ENCODE measurements at places on chromosomes 1 and 21.

- DNase-seq: peak; percentile 78
Measured at GRCh38 chr1:47738560-47739182, 258.5 kb downstream of the TRABD2B start.

DNA sequence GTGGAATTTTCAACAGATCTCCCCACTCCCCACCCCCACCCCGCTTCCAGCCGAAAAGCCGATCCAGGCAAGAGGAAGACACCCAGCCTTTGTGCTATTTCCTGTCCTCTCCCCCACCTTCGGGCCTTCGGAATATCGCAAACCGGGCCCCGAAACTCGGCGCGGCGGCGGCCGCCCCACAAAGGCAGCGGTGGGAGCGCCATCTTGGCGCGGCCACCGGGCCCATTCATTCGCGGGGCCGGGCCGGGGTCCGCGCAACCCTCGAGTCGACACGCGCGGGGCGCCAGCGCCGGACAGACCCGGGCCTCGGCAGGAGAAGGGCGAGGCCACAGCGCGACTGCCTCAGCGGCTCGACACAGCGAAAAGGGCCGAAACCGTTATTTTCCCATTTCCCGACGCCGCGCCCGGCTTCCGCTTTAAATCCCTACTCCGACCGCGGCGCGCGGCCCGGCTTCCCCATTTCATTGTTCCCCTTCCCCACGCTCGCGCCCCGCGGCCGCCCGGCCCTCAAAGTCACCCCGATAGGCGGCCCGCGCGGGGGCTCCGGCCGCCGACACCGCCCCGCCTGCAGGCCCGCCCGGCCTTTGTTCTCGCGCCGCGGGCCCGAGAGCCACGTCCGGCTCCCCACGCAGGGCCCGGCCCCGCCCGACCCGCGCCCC, 911 bp downstream of the GNB1 start:
- no peak for DNase-seq

DNA sequence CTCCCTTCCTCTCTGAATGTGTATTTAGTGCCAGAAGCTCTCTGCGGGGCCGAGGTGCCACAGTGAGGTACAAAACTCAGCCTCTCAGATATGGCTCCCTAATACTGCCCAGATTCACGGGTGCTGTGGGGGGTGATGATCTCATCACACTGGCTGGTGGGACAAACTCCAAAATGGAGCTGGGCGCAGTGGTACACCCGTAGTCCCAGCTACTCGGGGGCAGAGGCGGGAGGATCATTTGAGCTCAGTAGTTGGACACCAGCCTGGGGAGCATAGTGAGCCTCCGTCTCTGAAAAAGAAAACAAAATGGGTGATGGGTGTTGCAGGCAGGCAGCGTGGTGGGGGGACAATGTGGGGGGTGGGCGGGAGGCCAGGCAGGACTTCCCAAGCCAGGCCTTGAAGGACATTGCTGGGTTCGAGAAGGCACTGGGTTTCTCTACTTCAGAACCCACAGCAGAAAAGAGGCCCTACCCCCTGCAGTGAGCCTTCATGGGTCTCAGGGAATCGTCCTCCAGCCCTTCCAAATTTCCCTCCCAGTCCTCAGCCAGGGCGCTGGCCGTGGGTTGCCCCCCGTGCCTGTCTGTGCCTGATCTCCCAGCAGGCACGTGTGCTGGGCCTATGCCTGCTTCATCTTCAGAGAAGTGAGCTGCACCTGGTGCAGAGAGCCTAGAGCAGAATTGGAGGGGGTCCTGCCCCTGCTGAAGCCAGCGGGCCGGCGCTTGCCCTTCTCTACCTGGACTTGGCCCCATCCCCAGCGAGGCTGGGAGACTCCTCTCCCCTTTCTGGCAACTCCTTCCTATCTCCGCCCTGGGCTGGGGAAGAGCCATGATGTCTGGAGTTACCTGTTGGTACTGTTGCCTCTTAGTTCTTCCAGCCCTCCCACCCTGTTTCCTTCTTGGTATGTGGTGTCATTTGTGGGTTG, 14.0 kb downstream of the H6PD start:
- DNase-seq: no peak

GRCh38 chr1:108089477-108089876, 110.7 kb downstream of the SLC25A24 start:
- DNase-seq: no peak

DNA sequence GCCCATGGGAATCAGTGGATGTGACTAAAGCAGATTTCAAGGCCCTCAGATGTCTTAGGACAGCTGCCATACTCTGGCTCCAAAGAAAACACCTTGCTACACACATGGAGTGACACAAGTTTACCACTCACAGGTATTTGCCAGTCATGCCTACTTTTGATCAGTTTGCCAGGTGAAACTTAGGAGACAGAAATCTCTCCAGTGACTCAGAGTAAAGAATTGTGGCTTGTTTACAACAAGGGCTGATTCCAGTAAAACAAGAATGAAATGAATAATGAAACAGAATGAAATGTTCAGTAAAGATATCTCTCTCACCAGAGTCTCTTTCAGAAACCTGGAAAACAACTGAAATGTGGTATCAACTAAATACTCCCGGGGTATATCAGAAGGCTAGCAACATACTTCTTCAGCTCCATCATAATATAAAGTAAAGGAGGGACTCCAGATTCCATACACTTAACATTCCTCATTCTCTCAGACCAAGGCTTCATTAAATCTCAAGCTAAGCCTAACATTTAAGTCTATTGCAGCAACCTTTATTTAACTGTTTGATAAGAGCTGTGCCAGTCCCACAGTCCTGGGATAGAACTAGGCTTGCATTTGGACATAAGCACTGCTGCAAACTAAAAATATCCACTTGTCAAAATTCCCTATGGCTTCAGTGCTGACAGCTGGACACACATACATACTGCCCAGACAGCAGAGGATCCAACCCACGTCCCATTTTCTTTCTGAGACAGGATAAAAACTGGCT, 143.3 kb downstream of the SIPA1L2 start:
- no peak for DNase-seq

DNA sequence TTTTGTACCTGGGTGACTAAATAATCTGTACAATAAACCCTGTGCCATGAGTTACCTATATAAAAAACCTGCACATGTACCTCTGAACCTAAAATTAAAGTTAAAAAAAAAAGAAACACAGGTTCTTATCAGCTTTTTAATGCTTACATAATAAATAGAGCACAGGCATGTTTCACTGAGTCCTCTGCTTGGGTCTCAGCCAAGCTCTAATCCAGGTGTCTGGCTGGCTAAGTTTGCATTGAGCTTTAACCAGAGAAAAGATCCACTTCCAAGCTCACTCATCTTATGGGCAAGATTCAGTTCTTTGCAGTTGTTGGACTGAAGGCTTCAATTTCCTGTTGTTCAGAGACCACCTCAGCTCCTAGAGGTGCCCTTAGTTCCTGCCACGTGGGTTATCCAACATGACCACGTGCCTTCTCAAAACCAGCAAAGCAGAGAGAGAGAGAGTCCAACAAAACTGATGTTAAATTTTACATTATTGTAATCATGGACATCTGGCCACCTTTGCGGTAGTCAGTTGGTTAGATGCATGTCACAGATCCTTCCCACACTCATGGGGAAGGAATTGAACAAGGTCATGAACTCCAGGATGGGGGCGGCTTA, 68.2 kb upstream of the TMPRSS2 start:
- DNase-seq: no peak

DNA sequence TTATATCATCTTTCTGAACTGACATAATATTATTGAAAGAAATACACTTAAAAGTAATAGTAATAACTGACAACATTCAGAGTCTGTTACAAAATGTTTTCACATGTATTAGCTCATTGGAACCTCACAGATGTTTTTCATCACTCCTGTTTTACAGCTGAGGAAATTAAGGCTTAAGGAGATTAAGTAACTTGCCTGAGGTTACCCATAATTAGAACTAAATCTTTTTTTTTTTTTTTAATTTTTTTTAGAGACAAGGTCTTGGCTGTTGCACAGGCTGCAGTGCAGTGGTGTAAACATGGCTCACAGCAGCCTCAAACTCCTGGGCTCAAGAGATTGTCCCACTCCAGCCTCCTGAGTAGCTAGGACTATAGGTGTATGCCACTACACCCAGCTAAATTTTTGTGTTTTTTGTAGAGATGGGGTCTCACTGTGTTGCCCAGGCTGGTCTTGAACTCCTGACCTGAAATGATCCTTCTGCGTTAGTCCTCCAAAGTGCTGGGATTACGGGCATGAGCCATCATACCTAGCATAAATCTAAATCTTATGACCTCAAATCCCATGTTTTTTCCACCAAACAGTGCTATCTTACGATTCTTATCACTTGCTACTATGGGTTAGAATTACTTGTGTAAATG, 64.7 kb upstream of the MACF1 start:
- DNase-seq: no peak

DNA sequence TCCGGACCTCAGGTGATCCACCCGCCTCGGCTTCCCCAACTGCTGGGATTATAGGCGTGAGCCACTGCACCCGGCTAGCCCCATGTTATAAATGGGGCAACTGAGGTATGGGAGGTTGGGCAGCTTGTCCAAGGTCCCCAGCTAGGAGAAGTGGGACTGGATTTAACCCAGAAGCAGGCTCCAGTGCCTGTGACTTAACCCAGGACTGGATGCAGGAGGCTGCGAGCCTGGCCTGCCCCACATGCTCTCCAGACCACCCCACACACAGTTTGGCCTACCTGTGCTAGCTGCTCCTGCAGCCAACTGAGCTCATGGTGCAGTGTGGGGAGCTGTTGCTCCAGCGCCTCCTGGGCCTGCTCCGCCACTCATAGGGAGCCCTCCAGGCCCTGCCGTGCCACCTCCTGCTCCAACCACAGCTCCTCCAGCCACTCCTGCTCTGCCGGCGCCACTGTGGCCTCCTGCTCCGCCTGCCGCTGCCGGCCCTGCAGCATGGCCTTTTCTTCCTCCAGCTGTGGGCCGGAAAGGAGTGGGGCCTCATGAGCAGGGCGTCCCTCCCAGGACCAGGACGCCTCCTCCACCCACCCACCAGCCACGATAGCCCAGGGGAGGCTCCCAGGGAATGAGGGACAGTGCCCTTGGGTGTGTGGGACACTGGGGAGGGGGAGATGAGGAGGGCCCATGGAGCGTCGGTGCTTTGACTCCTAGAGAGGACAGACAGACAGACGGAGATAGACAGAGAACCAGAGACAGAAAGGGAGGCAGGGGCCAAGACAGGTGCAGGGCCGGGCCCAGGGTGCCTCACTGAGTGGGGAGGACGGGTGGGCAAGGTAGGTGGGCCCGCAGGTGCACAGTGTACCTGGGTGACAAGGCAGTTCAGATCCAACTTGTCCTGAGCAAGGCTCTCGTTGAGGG, 12.4 kb upstream of the NBPF1 start:
- DNase-seq: no peak

DNA sequence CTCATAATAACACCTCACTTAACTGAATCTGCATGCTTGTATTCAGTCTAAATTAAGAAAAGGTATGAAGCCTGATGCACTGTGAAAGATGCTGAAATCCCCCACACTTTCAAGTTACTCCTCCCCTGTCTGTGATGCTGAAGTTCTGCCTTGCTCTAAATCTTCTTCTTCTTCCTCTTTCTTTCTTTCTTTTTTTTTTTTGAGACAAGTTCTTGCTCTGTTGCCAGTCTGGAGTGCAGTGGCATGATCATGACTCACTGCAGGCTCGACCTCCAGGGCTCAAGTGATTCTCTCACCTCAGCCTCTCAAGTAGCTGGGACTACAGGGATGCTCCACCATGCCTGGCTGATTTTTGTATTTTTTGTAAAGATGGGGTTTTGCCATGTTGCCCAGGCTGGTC, 231.0 kb upstream of the B3GALT2 start:
- DNase-seq: no peak

DNA sequence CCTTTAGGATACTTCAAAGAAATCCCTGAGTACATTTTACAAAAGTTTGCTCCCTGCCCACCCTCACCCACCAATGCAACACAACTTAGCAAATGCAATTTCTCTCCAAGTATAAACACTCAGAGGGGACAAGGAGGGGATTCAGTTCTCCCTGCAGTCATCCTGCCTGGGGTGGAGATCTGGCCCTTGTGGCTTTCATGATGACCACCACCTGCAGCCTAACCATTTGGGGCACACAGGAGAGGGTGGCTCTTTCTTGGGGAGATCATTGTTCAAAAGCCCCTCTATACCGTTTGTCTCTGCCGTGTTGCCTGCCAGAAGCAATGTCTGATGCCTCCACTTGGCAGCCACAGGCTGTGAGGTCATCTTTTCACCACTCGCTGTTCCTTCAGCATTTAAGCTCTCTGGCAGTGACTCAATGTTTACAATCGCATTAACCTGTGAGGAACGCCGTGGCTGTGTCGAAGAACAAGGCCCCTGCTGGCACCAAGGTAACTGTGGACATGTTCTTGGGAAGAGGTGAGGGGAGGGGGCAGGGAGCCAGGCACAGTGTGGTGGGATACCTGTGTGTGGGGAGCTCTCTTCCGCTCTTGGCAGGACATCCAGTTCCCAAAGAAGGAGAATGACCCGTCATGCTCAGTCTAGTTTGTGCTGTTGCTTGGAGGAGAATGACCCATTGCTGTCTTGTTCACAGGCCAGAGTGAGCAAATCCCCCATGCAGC, 103.9 kb upstream of the DUSP10 start:
- no peak for DNase-seq

DNA sequence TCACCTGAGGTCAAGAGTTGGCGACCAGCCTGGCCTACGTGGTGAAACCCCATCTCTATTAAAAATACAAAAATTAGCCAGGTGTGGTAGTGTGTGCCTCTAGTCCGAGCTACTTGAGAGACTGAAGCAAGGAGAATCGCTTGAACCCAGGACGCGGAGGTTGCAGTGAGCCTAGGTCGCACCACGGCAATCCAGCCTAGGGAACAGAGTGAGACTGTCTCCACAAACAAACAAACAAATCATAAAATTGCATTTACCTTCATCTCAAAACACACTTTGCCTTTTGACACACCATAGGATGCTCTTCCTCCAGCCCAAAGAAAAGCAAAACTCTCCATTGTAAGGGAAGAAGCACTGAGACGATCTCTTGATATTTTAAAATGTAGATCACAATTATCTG, 4.3 kb downstream of the HNRNPU start:
- no peak for DNase-seq

- no peak for DNase-seq
Measured at GRCh38 chr1:153100245-153100644, 5.9 kb upstream of the SPRR2E start.

DNA sequence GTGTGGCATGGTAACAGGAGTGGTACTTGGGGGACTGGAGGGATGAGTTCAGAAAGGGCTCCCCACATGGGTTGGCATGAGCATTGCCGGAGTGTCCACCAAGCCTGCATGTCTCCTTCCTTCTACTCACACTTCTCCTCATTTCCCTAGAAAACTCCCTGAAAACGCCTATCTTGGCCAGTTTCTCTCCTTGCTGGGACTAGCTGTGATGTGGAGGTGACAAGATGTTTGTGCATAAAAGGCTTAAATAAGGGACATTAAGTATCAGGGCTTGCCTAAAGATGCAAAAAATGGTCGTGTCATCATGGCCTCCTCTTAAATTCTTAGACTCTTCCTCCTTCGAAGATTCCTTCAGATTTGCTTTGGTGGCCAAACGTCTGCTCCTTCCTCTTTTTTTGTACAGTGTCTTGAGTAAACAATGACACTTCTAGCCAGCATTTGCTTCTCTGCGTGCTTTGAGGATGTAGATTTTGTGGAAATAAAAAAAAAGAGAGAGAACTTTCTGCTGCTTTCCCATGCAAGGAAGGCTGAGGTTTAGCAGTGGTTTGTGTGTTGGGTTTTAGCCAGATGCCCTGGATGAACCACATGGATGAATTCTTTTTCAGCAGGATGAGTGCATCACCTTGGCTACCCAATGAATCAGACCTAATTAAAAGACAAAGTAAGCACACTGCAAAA, 239.1 kb upstream of the IRF2BP2 start:
- no peak for DNase-seq

Measured in neuronal stem cell (in vitro differentiated cells).